IMR-90 (cell line): ENCODE measurements at places on chromosomes 11 and 22. TPM values are rescaled to one million over a fixed set of nuclear protein-coding genes. Genes with fewer than 3 reads are reported as not detected.

DNA sequence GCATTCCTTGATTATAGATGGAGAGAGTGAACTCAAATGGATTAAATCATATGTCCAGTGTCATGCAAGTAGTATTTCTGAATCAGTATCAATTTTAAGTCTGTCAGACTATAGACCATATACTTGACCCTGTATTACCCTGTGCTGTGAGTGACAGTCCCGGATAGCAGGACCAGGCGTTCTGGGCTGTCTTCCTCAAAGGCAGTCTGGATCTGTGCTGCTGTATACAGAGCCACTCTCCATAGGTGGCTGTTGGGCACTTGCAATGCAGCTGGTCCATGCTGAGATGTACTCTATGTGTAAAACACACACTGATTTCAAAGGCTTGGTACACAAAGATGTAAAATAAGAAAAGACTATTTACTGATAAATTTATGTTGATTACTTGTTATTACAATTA lies 294.3 kb downstream of the OPCML start:
- no peak for DNase-seq

GRCh38 chr11:128135451-128135850 lies 451.9 kb downstream of the ETS1 start:
- DNase-seq: no peak

DNA sequence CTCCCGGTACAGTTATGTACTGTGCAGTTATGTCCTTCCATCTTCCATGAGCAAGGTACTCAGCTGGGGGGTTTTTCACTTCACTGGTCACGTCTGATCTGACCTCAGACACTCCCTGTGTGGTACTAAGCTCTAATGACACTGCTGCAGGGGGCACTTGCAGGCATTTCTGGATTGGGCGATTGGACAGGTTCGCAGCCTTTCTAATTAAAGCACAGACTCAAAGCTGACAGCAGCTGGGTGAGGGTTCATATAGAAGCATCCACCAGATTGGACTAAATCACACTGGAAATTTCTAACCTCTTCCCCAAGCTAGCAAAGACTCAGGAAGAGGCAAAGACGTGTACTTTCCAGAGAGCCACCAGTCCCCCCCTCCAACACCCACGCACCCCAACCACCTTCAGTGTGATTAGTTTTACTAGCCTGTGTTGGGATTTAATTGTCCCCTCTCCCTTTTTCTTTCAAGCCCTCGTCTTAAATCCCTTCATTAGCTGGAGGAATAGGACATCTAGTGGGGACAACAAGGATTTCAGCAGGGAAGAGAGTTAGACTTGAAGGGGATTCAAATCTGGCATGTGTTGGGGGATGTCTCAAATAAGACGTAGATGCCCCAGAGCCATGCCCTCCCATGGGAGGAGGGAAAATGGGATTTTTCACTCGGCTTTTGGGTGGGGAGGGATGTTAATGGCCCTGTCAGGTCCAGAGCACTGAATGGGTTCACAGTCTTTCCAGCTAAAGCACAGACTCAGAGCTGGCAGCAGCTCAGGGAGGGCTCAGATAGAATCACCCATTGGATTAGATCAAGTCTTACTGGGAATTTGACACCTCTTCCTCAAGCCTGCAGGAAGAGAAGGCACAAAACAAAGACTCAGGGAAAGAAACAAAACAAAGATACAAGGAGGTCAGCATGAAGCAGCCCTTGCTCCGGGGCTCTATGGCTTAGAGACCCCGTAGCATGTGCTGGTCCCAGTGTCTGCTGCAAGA lies 10.9 kb downstream of the INS start:
- DNase-seq: peak; percentile 59

GRCh38 chr11:60899046-60899936 lies 7.1 kb downstream of the PRPF19 start:
- peak; percentile 73 for DNase-seq

- DNase-seq: no peak
Measured at GRCh38 chr11:118201966-118202365, 22.8 kb downstream of the JAML start.

- peak; percentile 32 for DNase-seq
Measured at GRCh38 chr11:10117709-10118351, 176.2 kb downstream of the SBF2 start.

The TRIM34 gene
- polyA plus RNA-seq: 5.3 and 6.1 TPM in 2 replicates

DNA sequence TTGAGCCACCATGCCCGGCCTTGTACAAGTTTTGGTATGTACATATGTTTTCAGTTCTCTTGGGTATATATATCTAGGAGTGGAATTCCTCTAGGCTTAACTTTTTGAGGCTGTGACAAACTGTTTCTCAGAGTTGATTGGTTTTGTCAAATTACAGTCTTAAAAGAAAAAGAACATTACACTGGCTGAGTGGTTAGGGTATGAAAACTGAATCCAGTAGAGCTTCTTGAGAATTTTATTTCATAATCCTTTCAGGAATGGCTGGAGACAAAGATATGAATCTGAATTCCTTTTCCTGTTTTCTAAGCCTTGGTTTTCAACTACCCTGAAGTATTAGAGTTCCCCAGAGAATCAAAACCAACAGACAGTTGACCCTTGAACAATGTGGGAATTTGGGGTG lies 6.5 kb downstream of the METTL15 start:
- no peak for DNase-seq

- no peak for DNase-seq
Measured at GRCh38 chr11:68258363-68258765, 13.4 kb downstream of the C11orf24 start.

The SPON1 gene
- polyA plus RNA-seq: 0.62 and 0.77 TPM in 2 replicates

DNA sequence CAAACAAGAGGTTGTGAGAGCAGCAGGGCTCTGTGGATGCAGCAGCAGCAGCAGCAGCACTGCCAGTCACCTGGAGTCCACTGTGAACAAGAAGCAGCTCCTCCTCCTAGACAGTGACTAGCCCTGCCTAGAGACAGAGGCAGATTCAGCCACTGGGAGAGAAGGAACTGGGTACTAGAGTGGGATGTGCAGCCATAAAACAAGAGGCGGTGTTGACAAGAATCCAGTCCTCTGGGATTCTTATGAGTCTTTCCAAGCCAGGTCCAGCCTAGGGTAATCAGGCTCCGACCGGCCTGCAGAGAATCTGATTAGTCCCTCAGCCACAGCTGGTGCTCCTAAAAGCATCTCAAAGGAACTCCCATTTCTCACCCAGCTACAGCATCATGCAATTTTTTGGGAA lies 83.9 kb upstream of the USP47 start:
- DNase-seq: no peak

DNA sequence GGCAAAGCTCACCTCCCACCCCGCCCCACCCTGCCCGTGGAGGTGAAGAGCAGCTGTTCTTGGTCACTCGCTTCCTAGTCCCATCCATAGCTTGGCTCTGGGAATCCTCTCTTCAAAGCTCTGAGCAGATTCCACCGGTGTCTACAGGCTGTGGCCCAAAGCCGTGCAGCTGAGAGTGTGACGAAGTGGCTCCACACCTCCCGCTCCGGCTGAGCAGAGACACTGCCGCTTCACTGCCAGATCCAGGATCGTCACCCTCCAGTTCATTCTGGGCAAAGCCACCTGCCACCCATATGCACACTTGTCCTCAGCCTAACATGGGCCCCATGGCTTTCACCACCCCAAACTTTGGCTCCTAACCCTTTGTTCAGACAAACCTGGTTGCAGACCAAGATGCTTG lies 532.9 kb upstream of the B3GAT1 start:
- no peak for DNase-seq

The NTM gene
- 25.5 and 29.5 TPM in 2 replicates for polyA plus RNA-seq

GRCh38 chr11:69774354-69775162 lies 583 bp downstream of the FGF4 start:
- no peak for DNase-seq

GRCh38 chr11:77287136-77287535 lies 14.3 kb downstream of the GDPD4 start:
- peak; percentile 26 for DNase-seq

The PRAME gene
- not detected in 2 replicates for polyA plus RNA-seq

The IL18 gene
- 0.89 and 0.96 TPM in 2 replicates for polyA plus RNA-seq

The SLC1A2 gene
- polyA plus RNA-seq: 0.15 and 0.17 TPM in 2 replicates

The CFAP300 gene
- polyA plus RNA-seq: 0.87 and 1.8 TPM in 2 replicates

The APOBEC3F gene
- 8.3 and 9.1 TPM in 2 replicates for polyA plus RNA-seq

The SYNGR1 gene
- 81.5 and 82.8 TPM in 2 replicates for polyA plus RNA-seq

The KLHDC7B gene
- polyA plus RNA-seq: 0.03 and 0.05 TPM in 2 replicates

The TSSC4 gene
- 34.9 and 43.2 TPM in 2 replicates for polyA plus RNA-seq

DNA sequence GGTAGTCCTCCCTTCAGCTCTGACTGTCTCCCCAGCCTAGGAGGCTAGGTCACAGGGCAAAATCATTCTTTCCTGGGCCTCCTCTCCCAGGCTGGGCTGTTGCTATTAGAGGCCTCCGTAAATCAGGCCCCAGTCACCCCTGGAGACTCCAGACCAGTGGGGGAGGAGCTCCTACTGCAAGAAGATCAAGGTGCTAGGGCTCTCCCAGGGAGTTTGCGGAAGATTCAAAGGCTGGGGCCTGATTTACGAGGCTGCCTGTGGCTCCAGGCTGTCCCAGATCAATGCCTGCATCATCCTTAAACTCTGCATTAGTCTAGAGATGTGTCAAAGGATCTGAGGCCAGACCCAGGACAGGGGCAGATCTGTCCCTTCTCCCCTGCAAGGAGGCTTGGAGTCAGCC lies 346.2 kb downstream of the TENM4 start:
- no peak for DNase-seq

- DNase-seq: no peak
Measured at GRCh38 chr11:127632546-127632945, 632.0 kb upstream of the KIRREL3 start.

DNA sequence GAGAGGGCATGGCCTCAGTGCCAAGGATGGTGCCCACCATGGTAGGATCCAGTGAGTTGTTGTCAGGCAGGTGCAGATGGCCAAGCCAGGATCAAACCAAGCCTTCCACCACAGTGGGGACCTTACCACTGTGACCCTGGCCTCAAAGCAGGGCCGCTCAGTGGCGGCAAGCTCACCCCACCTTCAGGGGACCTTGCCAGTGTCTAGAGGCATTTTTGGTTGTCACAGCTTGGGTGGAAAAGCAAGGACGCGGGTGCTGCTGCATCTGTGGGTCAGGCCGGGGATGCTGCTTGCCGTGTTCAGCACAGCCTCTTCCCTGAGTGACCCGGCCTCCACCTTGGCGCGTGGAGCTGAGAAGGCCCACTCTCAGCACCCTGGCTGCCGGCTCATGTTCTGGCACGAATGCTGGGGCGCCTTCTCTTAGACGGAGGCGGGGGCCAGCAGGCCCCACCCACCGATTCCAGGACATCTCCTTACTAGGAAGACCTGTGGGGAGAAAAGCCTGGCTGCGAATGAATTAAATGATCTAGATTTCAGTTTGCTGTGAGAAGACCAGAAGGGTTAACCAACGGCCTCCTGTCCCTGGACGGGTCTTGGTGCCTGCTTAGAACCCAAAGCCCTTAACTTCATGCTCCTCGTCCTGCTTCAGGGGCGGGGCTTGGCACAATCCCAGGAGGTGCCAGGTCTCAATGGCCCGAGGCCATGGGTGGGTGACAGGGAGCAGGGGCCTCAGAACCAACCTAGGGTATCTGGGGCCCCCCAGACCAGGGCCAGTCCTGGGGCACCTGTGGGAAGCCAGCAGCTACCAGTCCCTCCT lies 18.9 kb downstream of the TRMU start:
- no peak for DNase-seq

DNA sequence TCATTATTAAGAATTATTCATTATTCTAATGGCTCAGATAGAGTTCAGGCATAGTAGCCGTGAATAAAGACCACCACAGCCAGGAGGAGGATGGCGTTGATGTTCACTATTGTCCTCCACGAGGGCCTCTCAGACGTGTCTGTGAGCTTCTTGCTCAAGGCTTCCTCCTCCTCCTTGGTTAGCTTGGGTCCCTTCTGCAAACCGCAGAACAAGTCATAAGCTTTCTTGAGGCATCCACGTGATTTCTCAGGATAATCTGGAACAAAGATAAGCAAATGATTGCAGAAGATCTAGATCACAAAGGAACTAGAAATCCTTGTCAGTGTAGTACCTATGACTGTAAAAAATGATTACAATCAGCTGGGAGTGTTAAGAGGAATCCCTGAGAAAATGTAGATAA lies 13.6 kb upstream of the RFPL2 start:
- DNase-seq: no peak

DNA sequence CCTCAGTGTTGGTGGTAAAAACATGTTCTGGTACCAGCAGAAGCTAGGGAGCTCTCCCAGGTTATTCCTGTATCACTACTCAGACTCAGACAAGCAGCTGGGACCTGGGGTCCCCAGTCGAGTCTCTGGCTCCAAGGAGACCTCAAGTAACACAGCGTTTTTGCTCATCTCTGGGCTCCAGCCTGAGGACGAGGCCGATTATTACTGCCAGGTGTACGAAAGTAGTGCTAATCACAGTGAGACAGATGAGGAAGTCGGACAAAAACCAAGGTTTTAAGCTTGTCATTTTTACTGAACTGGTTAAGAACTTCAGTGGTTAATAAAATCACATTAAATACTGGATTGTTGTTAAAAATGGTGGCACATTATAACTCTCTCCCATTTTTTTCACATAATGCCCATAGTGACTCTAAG lies 42.6 kb upstream of the VPREB1 start:
- no peak for DNase-seq

DNA sequence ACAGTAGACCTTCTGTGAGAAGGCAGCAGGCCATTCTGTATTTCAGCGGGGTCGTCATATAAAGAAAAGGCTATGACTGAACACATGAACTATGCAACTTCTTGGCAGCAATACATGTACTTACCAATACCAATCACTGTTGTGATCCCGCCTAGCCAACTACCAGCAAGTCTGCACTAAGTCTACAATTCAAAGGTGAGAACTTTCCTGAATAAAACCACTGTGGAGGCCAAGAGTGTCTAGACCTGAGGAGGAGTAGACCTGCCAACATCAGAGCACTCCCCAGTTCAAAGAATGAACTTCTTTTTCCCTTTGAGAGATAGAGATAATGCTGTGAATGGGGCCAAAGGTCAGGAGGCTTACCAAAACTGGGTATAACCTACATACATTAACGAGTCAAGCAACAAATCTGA lies 108.2 kb downstream of the SIK3 start:
- peak; percentile 92 for DNase-seq

DNA sequence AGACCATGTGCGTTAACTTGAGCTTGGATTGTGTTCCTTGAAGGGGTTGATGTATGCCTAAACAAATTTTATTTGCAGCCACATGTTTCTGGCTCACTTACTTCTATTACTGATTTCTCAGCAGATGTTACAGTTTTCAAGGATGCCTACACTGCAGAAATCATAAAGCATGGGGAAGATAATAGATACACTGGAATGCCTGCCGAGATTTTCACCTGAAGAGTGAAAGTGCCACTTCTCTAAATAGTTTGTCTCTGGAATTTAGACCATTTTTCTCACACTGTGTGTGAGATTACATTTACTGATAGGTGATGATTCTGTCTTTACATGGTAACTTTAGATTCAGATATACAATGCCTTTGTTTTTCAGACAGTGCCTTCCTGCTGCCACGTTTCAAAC lies 81.6 kb downstream of the SIK2 start:
- DNase-seq: no peak

DNA sequence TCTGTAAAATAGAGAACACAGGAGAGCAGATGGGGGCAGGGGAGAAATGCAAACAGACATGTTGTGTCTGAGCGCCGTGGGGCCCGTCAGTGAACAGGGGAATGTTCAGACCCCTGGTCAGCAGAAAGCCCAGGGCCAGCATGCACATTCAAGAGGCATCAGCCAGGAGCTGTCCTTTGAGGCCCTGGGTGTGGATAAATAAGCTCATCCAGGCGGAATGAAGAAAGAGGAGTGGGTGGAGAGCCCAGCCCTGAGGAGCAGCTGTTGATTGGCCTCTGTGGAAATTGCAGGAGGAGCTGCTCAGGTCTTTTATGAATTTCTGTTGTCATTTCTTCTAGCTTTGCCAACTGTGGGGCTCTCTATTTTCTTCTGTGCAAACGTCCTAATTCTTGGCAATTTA lies 49.7 kb upstream of the CECR2 start:
- no peak for DNase-seq

The DNAJB7 gene
- polyA plus RNA-seq: not detected in 2 replicates
